ENCODE measurements at places on chromosomes 2 and 18.
A peak's percentile ranks its signal among the peaks of the same experiment; 100 is the strongest.

DNA sequence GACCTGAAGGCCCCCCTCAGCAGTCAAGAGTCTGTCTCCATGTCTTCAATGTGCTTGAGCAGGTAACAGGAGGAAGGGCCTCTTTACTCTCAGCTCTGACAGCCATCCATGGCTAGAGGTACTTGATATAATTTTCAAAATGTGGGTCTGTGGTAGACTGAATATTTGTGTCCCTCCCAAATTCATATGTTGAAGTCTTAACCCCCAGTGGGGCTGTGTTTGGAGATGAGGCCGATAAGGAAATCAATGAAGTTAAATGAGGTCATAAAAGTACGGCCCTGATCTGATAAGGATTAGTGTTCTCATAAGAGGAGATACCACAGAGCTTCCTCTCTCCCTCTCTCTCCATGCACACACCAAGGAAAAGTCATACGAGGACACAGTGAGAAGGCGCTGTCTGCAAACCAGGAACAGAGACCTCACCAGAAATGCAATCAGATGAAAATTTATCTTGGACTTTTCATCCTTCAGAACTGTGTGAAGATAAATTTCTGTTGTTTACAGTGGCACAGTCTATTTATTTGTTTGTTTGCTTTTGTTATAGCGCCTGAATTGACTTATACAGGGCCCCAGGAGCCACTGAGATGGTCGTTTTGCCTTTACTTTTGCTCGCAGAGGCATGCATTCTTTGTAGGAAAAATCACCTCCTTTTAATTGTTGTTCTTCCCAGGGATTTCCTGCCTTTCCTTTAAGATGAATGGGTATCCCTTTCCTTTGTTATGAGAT, 274.8 kb upstream of the TRIB2 start:
- no peak for DNase-seq

DNA sequence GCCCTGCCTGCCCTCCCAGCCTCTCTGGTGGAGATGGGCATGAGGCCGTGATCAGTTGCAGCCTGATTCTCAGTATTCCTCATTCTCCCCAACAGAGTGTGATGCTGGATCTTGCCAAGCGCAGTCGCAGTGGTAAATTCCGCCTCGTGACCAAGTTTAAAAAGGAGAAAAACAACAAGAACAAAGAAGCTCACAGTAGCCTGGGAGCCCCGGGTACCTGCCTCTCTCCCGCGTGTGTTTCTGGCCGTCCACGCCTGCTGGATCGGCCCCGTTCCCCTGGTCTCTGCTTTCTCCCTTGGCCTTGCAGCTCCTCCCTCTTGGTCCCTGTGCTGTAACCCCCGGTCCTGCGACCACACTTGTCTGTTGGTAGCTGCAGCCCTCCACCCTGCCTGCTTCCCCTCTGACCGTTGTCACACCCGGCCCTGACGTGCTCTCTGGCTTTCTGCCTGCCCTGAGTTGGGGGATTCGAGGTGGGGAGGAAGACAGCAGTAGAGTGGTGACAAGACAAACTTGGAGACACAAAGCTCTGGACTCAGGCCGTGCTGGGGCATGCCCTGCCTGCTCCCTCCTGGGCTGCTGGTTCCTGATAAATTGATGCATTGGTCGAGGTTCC, 99.5 kb downstream of the USP40 start:
- no peak for DNase-seq

GRCh38 chr18:61949946-61950345, 57.1 kb upstream of the RNF152 start:
- DNase-seq: no peak

- DNase-seq: no peak
These were observed 53.0 kb upstream of the FOSL2 start for GRCh38 chr2:28339516-28340175.

- DNase-seq: peak; percentile 7
These were observed 102.2 kb upstream of the RAB6C start for GRCh38 chr2:129877289-129877741.
